Astrocyte (in vitro differentiated cells and primary cell): ENCODE measurements at places on chromosomes 12 and 14.

DNA sequence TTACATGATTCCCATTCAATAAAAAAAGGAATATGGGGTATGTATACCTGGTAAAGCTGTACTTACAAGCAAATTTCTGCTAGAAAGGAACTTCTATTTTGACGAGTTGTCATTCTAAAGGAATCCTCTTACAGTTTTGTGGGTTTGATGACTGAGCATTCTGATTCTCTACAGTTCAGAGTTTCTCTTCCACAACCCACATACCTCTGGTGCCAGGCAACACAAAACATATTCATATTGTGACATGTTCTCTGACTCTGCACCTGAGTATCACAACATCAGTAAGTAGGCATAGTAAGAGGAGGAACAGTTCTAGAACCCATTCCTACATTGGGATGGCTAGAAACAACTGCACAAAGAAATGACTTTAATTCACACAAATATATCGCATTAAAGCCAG lies 636.6 kb downstream of the MED13L start:
- DNase-seq, result peak; percentile 54

GRCh38 chr14:44960646-44961045 lies 1.1 kb downstream of the KLHL28 start:
- DNase-seq, result no peak

DNA sequence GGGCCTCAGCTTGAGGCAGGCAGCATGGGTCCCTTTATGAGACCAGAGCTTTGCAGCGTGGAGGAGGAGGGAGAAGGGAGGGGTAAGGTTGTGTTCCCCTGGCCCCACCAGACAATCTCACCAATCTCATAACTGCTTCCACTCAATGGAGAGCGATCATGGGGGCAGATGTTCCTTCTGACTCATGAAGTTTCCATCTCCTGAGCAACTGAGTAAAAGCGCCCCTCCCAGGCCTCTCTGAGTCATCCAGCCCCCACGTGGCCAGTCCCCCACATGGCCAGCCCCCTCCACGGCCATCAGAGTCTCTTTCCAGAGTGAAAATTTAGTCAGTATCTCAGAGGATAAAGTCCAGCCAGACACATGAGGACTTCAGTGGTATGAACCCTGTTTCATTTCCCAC lies 39.2 kb upstream of the PLXNC1 start:
- peak; percentile 62 for DNase-seq

GRCh38 chr12:108667349-108667748 lies 33.7 kb upstream of the SELPLG start:
- no peak for DNase-seq

GRCh38 chr14:71597955-71598660 lies 334.1 kb upstream of the RGS6 start:
- DNase-seq, result no peak

DNA sequence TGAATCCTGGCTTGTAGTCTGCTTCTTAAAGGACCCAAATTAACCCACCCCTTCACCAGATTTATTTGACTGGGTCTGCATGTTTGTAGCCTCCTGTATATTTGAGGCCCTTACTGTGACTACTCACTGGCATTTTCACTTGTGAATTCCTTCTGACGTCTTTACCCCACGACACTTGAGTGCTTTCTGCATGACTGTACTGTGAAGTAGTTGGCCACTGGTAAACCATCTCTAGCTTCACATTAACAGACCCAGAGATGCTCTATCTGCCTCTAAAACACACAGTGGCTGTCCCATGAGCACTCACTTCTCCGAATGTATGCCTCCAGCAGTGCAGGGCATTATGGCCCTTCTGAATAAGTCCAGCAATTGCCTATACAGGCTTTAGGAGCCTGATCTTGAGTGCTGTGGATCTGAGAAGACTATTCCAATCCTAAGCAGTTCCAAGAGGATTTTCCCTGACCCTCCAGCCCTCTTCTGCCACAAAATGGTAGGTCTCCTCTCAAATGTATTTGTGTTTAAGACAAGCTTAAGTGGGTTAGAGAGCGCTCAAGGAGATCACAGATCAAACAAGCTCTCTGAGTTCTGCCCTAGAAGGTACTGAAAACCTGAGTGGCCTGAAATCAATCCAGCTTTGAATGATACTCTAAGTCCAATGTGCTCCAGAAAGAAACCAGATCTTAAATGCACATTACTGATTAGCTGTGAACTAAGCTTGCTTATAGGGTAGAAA lies 534.7 kb downstream of the RPS29 start:
- peak; percentile 64 for DNase-seq

- DNase-seq, result no peak
Observed at GRCh38 chr14:89723930-89724627, 230.5 kb downstream of the EFCAB11 start.

DNA sequence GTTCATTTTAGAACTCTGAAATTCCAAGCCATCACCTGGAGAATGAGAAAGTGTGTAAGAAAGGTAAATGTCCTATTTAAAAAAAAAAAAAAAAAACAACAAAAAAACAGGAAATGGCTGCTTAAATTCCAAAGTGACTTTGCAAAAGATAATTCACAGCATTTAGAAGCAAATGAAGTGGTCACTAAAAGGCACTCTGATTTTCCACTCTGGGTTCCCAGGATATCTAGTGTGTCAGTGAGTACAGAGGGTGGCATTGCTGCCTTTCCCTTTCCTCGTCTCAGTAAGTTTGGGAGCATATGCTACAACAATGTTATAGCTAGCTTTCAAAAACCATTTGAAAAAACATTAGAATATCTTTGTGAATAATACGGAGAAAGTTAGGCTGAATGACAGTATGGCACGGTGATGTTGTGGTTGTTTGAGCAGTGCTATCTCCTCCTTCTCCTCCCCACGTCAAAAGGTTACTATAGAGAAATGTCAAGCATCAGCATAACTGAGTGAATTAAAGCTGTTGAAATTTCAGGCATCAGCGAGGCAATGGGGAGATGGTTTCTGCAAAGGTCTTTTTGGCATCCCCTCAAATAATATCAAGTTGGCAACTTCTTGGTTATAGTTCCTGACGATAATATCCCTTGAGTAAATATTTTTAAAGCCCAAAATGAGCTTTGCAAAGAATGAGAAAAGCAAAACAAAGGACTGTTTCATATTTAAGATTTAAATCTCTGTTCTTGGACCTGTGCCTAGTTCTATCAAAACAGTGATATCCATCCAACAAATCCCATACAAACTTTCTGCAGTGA lies 164.5 kb upstream of the E2F7 start:
- DNase-seq, result peak; percentile 23

DNA sequence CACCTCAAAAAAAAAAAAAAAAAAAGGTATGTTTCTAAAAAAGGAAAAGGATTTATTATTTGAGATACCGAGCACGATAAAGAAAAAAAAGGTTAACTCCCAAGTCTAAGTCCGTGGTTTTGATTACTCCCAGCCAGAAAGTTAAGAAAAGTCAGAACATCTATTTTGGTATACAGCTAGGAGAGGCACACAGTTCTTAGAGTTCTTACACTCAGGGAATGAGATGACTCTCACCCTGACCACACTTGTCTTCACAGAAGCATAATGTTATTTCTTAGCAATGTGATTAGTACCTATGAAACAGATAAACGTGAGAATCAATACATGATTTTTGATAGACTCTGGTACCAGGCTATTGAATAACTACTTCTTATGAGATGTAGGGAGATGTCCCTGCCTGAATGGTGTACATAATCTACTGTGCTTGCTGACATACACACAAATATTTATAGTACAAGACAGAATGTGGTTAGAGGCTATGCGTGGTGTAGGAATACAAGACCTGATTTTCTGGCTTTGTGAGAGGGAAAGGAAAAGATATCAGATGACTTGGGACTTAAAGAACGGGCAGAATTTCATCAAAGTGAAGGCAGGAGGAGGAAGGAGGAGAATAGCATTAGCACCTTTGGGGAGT lies 31.6 kb downstream of the LIMA1 start:
- peak; percentile 46 for DNase-seq

- no peak for DNase-seq
Observed at GRCh38 chr12:119274636-119275065, 59.9 kb upstream of the CCDC60 start.

- no peak for DNase-seq
Observed at GRCh38 chr12:57169969-57170368, 22.6 kb upstream of the LRP1-AS start.

DNA sequence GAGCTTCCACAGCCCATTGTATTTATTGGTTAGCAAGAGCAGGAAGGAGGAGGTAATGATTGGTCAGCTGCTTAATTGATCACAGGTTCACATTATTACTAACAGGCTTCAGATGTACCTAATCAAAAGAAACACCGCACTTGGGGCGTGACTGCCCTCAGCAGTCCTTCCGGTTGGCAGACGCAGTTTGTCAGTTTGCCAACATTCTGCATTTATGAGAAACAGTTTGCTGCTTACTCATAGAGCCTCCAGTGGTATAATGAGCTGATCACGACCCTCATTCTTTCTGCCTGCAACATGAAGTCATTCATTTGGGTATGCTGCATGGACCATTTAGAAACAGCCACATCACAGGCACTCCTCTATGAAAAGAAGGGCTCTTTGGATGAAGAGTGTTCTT lies 42.5 kb upstream of the PPM1H start:
- peak; percentile 19 for DNase-seq

DNA sequence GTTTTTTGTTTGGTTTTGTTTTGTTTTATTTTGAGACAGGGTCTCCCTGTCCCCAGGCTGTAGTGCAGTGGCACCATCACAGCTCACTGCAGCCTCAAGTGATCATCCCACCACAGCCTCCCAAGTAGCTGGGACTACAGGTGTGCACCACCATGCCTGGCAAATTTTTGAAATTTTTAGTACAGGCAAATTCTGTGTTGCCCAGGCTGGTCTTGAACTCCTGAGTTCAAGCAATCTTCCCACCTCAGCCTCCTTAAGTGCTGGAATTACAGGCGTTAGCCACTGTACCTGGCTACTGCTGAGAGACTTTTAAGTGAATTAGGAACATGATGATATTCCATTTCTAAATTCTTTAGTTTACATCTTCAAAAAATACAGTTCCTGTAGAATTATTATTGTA lies 2.6 kb downstream of the LYZ start:
- no peak for DNase-seq

GRCh38 chr14:63852817-63853731 lies at the start of gene SYNE2:
Gene SYNE2, plus strand, starts transcription at chr14:63853004. Its CDS starts 56,145 bp downstream, at chr14:63909149.
- DNase-seq, result peak; percentile 55

GRCh38 chr12:102960766-102961465 lies 3.4 kb downstream of the ASCL1 start:
- no peak for DNase-seq

GRCh38 chr14:67285876-67286452 lies 44.7 kb downstream of the PALS1 start:
- DNase-seq, result peak; percentile 27

- DNase-seq, result peak; percentile 47
Observed at GRCh38 chr14:102481791-102482238, 27.8 kb downstream of the ANKRD9 start.

- DNase-seq, result peak; percentile 47
Observed at GRCh38 chr14:48723841-48724495, 862.2 kb downstream of the RPS29 start.

DNA sequence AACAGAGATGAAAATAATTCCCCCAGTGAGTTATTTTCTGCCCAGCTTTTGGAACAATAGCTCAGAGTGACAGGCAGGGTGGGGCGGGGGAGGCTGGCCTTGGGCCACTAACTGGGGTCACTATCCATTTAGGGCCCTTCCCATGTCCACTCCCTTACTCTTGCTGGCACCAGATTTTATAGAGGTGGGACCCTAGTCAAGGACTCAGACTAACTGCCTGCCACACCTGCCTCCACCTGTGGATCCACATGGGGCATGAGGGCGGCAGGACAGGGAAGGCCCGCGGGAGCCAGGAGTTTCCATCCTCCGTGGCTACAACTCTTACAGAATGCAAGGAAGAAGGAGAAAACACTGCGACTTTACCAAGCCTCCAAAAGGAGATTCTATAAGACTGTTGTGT lies 10.1 kb downstream of the VDR start:
- no peak for DNase-seq

DNA sequence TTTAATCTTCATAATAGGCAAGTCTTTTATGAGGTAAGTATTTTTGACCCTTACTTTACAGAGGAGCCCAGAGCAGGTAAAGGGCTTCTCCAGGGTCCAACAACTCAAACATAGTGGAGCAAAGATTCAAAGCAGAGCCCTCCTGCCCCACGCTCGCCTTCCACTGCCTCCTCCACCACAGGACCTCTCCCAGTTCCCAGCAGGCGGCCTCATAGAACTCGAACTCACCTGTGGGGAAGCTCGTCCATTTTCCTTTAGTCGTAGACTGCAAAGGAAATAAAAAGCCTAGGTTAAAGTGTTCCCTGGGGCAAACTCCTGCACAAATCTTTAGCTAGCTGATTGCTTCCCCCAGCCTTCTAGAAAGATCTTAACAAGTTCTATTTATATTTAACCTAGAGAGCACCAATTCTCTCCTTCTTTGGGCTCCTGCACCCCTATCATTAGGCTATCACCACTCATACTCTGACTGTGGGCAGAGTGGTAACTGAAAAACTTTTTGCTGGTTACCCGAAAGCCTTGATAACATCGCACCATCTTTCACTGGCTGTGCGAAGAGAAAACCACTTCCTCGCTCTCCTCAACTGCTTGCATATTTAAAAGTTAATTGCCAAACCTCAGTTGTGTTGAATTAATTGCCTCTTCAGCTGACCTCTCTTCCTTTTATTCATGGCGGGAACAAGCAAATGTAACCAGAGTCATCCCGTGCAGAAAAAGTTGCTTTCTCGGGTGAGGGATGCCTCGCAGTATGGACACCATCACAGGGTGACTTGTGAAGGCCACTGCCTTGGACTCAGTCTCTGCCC lies 299.6 kb downstream of the DPF3 start:
- no peak for DNase-seq

- no peak for DNase-seq
Observed at GRCh38 chr12:5244513-5244972, 187.4 kb upstream of the NTF3 start.

DNA sequence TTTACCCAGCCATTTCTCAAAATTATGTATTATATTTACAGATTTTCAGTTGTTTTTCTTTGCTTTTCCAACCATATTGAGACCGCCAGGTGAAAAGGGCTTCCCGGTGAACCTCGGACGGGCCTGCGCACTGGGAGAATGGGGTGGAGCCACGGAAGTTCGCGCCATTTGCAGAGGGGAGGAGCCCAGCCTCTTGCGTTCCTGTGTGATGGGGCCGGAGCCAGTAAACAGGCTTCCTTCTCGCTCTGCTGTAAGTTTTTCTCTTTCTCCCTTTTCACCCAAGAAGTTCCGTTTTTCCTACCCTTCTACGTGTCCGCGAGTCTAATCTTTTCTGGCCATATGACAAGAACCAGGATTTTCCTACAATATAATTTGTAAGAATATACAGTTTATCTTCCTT lies 1108.8 kb upstream of the SEL1L start:
- no peak for DNase-seq

- DNase-seq, result no peak
Observed at GRCh38 chr12:11922361-11922760, 148.4 kb upstream of the BCL2L14 start.
